AG08395 (cell line): ENCODE measurements at places on chromosomes 12 and 14.

- DNase-seq: peak; percentile 14
These were observed 124.8 kb downstream of the TMTC3 start for GRCh38 chr12:88266806-88267360.

- peak; percentile 38 for DNase-seq
These were observed 133.1 kb downstream of the PRIMA1 start for GRCh38 chr14:93655078-93655750.

GRCh38 chr12:66900616-66901015, 221.7 kb upstream of the GRIP1 start:
- no peak for DNase-seq

DNA sequence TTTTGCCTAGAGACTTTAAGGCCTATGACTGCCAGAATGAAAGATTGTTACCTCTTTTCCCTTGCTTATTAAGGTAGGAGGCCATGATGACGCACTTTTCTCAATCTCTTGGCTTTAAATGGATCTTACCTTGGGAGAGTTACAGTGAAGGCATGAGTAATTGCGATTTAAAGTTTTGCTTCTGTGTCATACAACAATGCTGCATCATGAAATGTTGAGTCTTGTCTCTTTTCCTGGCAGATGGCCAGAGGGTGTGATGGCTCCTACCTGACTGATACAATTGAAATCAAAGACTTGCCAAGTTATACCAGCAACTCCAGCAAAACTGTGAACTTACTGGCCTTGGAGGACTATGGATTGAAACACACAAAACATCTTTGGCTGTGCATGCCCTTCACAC, 17.2 kb upstream of the LRRK2 start:
- no peak for DNase-seq

GRCh38 chr14:58961045-58961731, 227.3 kb upstream of the DAAM1 start:
- no peak for DNase-seq
